ENCODE measurements at places on chromosomes 2 and 18.

- no peak for DNase-seq
These were observed 72.7 kb upstream of the CTAGE1 start for GRCh38 chr18:22490429-22490846.

DNA sequence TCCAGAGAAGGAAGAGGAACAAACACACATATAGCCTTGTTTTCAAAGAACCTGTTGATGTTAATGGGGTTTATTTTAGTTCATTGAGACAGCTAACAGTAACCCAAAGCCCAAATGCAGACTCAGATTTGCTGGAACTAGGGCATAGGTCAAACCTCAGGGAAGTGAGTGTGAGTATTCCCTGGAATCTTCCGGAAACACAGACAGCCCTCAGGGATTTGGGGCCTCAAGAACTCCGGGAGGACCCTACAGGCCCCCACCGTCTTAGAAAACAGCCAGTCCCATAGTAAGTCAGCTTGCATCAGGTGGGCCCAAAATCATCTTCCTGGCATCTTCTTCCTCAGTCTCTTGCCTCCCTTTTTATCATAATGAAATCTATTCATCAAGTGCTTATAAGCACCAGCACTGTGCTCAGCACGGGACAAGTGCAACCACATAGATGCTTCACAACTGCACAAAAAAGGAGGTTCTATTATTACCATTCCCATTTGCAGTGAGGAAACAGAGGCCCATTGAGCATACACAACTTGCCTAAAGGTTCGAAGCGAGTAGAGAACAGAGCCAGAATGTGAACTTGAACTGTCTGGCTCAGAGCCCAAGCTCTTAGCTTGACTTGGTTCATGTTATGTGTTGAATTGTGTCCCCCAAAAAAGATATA, 50.2 kb upstream of the BCL11A start:
- no peak for DNase-seq

- DNase-seq = no peak
These were observed 547 bp downstream of the SLC35F5 start for GRCh38 chr2:113755835-113756354.

DNA sequence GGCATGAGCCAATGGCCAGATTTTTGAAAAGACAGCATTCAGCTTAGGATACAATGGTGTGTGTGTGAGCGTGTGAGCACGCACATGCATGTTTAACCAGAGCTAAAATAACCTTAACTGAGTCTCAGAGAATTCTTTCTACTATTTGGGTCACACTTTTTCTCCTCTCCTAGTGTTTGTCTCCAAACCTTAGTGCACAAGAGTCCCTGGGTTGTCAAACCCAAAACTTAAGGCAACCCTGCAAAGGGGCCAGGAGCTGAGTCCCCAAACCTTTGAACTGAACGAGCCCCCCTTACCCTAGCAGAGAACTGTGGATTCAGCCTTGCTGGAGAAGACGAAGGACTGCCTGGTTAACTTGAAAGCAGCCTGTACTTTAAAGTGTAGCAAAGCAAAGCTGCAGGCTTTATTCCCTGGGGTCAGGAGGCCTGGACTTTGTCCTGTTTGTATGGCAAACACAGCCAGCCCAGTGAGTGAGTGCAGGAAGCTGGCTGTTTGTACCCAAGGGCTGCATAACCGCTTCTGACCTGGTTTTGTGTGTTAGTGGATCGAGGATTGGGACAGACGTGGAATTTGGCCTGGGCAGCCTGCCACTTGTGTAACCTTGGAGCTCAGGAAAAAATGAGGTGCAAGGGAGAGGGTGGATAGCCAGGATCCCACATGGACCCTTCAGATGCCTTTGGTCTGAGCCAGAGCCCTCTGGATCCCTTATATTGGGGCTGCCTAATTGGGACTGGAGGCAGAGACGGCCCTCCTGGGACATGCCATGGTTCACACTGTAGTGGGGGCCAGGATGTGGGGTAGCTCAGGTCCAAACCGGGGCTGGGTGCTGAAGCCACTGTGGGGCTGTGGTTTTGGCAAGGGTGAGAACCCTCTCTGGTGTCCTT, 6.4 kb upstream of the PSMD1 start:
- no peak for DNase-seq

DNA sequence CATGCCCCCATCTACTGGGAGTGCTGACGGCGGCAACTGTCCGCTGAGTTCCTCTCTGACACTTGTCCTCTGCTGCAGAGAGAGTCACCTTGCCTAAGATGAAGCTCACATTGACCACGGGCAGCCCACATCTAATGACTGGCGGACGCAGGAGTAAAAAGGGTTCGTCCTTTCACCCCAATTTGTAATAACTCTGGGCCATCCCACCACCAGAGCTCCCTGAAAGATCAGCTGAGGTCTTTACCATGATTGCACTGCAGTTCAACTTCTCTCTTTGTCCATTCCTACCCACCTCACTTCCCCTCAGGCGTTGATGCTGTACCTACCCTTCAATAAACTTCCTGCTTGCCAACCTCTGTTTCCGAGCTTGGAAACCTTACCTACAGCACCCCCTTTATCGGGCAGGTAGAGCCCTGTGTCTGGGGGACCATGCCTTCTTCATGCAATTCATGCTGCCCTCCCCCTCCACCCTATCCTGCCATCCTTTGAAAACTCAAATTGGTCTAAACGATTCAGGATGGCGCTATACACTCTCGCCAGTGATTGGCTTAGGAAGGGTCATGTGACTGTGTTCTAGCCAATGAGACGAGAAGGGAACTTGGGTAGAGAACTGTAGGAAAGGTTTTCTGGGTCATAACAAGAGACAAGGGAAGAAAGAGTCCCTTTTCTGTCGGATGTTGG, 10.3 kb upstream of the B3GNT2 start:
- DNase-seq = no peak

DNA sequence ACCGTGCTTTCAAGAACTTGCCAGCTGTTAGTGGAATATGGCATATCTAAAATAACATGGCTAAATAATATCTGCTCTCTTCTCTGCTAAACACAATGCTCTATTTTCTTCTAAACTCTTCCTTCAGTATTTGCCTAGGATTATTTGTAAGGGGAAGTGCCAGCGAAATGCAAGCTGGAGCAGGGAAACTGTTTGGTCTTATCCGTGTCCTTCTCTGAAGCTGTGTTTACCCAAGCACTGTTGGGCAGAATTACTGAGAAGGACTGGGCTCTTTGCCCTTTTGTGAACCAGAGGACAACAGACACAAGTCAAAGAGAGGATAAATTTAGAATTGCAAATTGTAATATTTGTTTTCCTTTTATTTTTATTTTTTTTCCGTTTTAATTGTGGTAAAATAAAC, 23.6 kb downstream of the CPO start:
- no peak for DNase-seq

DNA sequence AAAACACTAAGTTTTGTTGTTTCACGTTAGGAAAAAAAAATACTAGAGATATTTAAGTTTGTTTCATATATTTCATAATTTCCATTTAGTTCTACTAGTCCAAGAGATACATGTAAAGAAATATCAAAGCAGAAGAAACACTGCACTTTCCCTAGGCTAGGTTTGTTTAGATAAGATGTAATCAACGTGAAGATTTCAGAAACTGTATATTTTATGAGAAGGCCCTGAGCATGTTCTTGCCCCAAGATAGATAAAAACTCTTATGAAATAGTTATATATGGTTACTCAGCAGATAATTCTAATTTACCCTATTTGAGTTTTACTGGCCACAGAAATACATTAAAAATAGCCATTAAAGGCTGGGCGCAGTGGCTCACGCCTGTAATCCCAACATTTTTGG, 143.6 kb upstream of the CBLN2 start:
- no peak for DNase-seq

DNA sequence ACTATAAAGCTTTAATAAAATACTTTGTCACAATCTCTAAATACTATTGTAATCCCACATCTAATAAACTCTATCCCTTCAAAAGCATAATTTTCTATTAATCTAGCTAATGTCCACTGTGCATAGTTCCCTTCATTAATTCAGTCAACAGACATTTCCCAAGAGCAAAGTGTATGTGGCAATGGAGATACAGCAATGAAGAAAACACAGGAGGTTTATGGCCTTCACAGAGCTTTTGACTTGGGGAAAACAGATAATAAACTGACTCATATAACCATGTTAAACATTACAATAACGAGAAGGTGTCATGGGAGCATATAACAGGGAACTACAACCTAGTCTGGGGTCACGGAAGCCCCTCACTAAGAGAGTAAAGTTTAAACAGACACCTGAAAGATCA, 86.3 kb downstream of the SPIRE1 start:
- DNase-seq = no peak

GRCh38 chr18:49768051-49768391, 45.3 kb downstream of the ACAA2 start:
- peak; percentile 36 for DNase-seq

- DNase-seq = no peak
These were observed 34.2 kb downstream of the SPATS2L start for GRCh38 chr2:200340508-200341224.

- DNase-seq = no peak
These were observed 9.2 kb downstream of the TGIF1 start for GRCh38 chr18:3458952-3459853.

DNA sequence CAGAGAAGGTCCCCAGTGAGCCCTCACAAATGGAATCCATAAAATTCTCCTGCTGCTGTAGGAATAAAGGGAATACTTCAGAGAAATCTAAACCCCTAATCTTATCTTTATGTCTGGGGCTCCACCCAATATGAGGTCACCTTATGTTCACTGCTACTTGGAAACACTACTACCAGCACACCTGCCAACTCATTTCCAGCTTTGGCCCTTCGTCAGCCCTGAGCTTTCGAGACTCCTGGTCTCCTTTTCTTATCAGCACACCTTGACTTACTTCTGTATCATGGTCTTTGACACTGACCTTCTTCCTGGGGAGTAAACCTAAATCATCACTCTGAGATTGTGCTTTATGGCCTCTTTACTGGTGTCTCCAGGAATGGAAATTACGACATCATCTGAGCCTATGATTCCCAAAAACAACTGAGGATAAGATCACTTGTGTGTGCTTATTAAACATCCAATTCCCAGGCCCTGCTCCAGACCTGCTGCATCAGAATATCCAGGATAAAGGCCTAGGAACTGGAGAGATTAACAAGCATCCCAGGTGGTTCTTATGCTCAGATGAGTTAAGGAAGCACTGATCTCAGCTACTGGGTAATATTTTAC, 22.2 kb upstream of the ASNSD1 start:
- no peak for DNase-seq

DNA sequence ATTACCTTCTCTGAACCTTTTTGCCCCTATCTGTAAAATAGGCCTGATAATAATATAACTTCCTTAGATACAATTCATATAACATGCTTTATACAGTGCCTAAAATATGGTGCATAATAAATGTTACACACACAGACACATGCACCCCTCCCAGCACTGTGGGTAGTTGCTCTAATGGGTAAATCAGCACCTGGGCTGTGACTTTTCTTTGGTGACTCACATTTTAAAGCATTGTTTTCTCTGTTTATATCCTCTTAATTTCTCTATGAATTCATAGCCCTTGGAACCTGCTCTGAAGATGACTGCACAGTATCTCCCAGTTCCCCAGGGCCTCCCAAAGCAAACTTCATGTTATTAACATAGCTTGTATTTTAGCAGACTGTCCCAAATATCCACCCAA, 248.2 kb upstream of the TNP1 start:
- no peak for DNase-seq

DNA sequence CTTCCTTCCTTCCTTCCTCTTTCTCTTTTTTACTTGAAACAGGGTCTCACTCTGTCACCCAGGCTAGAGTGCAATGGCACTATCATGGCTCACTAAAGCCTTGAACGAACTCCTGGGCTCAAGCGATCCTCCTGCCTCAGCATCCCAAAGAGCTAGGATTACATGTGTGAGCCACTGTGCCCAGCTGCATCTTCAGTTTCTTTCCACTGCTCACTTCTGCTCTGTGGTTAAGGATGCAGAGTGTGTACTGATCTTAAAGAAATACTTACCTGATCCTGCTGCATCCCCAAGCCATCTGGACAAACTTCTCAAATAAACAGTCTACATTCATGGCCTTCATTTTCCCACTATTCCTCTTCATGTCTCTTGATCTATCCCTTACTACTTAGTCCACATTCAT, 13.0 kb downstream of the DPP4 start:
- no peak for DNase-seq

GRCh38 chr2:28326469-28326805, 66.2 kb upstream of the FOSL2 start:
- no peak for DNase-seq

DNA sequence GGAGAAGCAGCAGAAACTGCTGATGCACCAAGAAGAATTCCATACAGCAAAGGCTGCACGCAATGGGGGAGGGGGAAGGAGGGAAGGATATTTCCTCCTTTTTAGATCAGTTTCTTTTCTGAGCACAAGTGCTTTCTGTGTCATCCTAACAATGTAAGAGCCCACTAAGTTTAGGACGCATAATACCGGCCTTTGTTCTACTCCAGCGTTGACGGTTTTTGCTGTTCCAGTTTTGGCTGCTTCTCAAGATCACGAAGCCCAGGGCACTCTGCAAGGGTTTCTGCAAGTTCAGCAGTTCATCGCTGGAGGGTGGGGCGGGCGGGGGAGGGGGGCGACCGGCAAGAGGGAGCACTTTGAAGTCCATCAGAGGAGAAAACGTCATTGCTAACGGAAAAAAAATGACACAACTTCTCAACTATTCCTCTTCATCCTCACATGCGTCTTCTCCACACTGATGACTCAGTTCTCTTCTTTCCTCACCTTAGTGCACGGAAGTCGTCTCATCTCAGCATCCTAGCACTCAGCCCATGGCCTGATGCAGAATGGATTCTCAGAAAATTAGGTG, 8.7 kb downstream of the FAM178B start:
- DNase-seq = no peak

- no peak for DNase-seq
These were observed 5.5 kb upstream of the GPR75 start for GRCh38 chr2:53865264-53865663.

- DNase-seq = peak; percentile 46
These were observed 23.4 kb downstream of the NEMP2 start for GRCh38 chr2:190511104-190511503.

GRCh38 chr2:145161656-145162055, 641.7 kb upstream of the ZEB2 start:
- no peak for DNase-seq

DNA sequence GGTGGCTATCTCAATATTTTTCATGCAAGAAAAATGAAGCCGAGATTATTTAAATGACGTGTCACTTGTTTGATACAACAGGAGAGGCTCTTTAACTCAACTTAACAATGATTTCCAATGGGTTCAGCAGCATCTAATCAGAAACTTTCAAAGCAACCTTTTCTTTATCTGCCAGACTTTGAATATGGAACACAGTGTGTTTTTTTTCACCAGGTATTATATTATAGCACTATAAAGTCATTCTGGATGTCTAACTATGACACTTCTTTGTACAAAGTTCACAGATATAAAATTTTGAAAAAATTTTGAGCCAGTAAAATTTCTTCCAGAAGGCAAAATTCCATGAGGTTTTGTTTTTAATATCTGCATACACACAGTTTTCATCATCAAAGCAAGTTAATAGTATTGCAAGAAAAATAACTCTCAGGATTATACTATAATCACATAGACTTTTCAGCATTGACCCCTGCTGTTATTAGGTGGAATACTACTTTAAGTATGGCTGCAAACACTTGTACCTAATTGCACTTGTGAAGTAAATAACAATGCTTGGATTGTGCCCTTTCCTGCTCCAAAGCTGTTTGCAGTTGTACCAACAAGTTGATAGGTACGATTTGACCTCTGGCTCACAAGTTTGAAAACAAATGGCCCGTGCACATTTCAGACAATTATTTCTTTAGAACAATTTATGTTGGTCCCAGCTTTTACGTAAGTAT, 44.0 kb upstream of the DSG1 start:
- DNase-seq = no peak

GRCh38 chr2:217979151-217979811, 23.5 kb downstream of the TNS1 start:
- DNase-seq = no peak

All from fibroblast of the conjunctiva (primary cell).